ENCODE measurements at places on chromosomes 6 and 20.

- DNase-seq = no peak
Observed at GRCh38 chr6:24798740-24799540, at the start of gene ARMH2. TSS of gene ARMH2 (minus strand) at chr6:24798917. CDS start at chr6:24798857, 60 bp downstream.

- DNase-seq = peak; percentile 43
Observed at GRCh38 chr6:42104095-42104803, 38.2 kb downstream of the C6orf132 start.

- DNase-seq = no peak
Observed at GRCh38 chr6:137811121-137811915, 55.7 kb upstream of the TNFAIP3 start.

GRCh38 chr6:50381099-50381415 lies 331.3 kb upstream of the DEFB112 start:
- no peak for DNase-seq

GRCh38 chr20:43538878-43539700 lies 19.7 kb upstream of the SGK2 start:
- DNase-seq = no peak

GRCh38 chr6:97438011-97438671 lies 155.1 kb upstream of the MMS22L start:
- no peak for DNase-seq

GRCh38 chr6:167704396-167704901 lies 122.3 kb upstream of the AFDN start:
- no peak for DNase-seq

- DNase-seq = no peak
Observed at GRCh38 chr6:34688956-34689355, 7.6 kb downstream of the ILRUN start.

DNA sequence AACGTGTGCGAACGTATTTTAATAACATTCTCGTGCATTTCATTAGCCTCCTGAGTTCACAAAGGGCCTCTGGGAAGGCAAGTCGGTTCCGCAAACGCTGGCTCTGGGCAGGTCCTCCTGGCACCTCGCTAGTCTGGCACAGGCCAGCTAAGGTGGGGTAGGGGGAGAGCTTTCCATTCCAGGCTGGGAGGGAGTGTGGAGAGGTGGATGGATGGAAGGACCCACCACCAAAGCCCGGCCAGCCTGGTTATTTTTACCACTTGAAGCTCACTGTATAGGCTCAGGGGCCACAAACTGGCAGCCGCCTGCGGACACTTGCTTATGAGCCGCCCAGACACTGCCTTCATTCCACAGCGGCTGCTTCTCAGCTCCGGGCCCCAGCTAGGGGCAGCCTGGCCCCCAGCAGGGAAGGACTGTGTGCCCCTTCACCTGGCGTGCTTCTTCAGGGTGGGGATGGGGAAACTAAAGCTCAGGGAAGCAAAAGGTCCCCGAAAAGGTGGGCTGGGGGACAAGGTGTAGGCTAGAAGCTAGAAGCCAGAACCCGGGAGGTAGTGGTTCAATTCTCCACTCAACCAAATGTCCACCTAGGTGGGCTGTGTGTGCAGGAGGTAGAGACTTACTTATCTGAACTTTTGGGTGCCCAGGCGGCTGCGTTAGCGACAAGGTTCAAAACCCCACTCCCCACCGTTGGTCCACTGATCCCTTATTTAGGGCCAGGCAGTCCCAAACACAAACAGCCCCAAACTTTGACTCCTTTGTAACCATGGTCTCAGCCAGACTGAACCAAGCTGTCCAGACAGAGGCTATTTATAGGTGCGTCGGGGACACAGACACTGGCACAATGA lies 1.7 kb downstream of the PMEPA1 start:
- no peak for DNase-seq

- DNase-seq = peak; percentile 98
Observed at GRCh38 chr6:17706580-17707370, at the start of gene NUP153. TSS of gene NUP153 (minus strand) at chr6:17706925. CDS start at chr6:17706387, 538 bp downstream.

GRCh38 chr6:166627875-166628801 lies 1.1 kb upstream of the RPS6KA2 start:
- no peak for DNase-seq

GRCh38 chr6:141326426-141326825 lies 806.3 kb upstream of the GJE1 start:
- DNase-seq = no peak

DNA sequence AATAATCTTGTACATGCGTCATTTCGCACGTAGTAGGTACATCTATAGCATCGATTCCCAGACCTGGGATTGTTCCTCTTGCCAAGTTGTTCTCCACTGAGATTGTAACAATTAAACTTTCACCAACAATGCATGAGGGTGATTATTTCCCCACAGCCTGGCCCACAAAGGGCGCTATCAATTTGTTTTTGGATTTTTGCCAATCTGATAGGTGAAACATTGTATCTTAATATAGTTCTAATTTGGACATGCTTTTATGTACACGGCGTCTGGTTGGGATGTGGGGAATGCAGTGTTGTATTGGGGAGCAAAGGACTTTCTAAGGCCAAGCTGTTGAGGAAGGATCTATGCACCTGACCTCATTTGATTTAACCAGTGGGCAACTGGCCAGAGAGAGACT lies 59.5 kb downstream of the VEGFA start:
- no peak for DNase-seq

DNA sequence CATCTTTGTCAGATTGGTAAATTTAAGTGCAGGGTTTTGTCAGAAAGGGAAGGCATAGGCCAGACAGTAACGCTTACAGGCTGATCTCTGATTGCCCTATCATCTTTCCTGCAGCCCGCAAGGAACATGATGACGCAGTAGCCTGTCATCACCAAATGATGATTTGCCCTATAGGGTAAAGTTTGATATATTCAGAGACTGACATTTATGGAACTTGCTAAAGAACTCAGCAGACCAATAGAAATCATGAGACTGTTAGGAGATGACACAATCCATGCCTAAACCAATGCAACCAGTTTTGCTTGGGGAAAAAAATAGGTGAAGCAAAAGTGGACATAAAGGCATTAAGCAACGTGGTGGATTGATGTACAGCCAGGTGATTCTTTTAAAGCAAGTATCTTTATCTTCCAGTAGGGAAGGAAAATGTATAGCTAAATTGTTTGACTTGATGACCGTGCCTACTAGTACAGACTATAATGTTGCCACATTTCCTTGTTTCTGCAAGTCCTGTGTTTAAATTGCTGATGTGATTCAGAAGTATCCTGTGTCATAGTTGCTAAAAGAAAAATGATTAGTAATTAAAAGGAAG lies 2.4 kb downstream of the NUS1 start:
- no peak for DNase-seq

GRCh38 chr6:5559651-5560050 lies 298.3 kb downstream of the FARS2 start:
- no peak for DNase-seq
